ENCODE measurements at places on chromosomes 1 and 21.

DNA sequence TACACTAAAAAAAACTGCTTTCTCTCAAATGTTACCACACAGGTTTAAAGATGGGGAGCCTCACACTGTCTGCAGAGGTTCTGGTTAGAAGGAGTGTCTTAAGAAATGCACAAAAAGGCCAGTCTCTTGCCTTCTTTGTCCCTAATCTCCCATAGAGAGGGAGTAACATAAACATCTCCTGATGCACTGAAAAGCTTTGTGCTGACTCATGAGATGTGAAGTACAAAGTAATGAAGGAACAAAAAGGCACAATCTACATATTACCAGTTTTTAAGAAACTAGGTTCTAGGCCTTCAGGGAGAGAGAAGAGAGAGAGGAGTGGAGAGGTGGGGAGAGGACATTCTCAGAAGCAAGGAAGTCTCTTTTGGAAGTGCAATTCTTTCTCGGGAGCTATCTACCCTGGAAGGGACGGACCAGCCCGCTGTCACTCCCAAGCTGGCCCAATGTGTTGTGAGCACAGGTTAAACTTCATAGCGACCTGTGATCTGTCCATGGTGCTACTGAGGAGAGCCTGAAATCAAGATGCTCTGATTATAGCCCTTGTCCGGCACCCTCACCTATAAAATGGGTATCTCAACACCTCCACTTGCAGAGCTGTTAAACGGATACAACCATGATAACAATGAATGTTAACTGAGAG is 458.1 kb downstream of the DISC1 start:
- no peak for DNase-seq

GRCh38 chr1:155961937-155962336 is 16.4 kb downstream of the ARHGEF2 start:
- DNase-seq, result peak; percentile 62

DNA sequence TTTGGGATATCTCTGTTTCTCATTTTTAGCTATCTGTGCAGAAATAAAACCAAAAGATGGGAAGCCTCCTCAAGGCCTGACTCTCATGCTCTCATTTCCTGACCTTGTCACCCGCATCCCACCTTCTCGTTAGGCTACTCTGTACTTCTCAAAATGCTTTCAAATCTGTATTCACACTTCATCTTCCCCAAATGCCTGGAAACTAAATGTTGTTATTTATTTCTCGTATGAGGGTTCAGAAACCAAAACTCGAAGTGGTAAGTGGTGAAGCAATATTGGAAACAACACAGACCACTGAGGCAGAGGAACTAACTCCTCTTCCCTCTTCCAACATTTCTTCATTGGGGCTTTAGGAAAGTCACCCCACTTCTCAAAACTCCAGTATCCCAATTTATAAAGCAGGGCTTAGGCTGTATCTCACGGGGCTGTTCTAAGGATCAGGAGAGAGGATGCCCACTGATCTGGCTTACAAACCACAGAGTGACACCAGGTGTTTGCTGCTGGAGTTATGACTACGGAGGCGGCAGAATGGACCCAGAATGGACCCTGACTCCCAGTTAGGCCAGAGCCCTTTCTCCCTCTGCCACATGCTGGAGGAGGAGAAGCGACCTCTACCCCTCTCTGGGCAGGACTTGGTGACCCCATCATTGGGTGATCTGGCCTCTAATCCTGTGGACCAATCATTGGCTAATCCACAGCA is 3.5 kb downstream of the SLAMF7 start:
- no peak for DNase-seq

GRCh38 chr1:19449454-19450228 is 35.7 kb downstream of the CAPZB start:
- no peak for DNase-seq

GRCh38 chr1:153312570-153313186 is at the start of gene PGLYRP3:
TSS of gene PGLYRP3 (minus strand) at chr1:153312952. CDS start at chr1:153310665, 2,287 bp downstream.
- no peak for DNase-seq

- peak; percentile 13 for DNase-seq
Observed at GRCh38 chr1:180267761-180268555, 37.9 kb downstream of the LHX4 start.

GRCh38 chr1:71589005-71589404 is 508.2 kb upstream of the ZRANB2 start:
- no peak for DNase-seq

- no peak for DNase-seq
Observed at GRCh38 chr1:238396140-238396539, 505.4 kb upstream of the ZP4 start.

DNA sequence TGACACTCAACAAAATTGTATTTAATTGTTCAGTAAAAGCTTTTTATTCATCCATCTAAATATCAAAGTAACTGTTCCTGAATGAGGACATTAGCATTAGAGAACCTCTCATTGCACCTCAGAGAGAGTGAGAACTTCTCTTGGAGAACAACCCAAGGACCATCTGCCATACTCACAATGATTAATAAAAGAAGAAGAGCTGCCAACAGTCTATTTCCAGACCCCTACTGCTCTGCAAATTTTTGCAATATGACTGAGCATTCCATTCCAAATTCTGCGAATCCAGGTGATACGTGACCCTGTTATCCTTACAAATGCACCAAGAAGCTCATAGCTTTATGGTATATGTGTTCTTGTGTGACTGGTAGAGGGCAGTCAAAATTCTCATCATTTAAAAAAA is 422.5 kb downstream of the NEGR1 start:
- DNase-seq, result no peak

GRCh38 chr21:34754690-34755647 is 86.2 kb downstream of the CLIC6 start:
- DNase-seq, result no peak

GRCh38 chr1:35264871-35265270 is 3.6 kb upstream of the ZMYM4 start:
- DNase-seq, result no peak

GRCh38 chr1:12601700-12602658 is 16.0 kb downstream of the DHRS3 start:
- DNase-seq, result no peak

DNA sequence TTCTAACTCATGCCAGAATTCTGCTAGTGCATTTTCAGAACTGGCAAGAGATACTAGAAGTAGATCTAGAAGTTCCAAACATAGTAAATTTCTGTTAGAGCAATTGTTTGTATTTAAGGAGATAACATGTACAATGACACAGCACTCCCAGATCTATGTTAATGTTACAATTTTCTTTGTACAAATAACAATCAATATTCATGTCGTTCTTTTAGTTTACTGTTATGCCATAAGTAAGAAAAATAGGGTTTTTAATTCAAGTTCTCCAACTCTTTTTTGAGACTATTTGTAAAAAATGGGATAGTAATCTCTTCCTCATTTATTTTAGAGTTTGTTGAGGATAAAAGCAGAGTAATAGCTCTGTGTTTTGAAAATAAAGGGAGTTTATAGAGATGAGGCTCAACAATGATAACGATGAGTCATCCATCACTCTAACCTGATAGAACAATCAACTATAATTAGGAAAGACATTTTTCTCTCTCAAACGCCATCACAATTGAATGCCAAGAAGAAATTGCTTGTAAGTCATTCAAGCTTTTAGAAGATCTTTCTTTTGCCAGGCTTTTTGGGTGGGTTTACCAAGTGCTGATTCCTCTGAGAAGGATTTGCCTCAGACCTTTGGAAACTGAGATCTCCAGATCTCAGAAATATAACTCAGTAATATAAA is 638 bp downstream of the CD84 start:
- DNase-seq, result no peak

DNA sequence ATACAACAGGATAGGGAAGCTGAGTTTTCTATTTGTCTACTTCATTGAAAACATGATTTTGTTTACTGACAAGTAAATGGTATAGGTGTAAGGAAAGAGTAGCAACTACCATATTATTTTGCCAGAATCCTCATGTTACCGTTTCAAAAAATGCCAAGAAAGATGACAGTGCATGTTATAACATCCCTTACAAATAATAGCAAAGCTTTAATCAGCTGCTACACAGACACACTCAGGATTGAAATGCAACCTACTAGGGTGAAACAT is 331.5 kb downstream of the CHRM3 start:
- no peak for DNase-seq

DNA sequence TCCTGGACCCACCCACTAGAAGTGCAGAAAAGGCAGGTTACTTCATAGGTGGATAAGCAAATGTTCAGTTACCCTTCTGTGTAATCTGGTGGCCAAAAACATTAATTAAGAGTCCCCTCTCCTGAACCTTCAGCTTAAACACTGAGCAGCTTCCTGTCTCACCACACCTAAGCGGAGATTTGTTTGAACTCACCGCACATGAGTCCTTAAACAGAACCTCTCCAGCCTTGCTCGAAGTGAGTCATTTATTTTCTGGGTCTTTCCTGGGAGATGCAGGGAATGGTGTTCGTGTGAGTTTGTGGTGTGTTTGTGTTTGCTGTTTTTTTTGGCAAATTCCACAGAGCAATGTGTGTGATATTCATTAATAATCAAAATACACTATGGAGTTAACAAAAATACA is 7.6 kb upstream of the FNBP1L start:
- DNase-seq, result no peak

DNA sequence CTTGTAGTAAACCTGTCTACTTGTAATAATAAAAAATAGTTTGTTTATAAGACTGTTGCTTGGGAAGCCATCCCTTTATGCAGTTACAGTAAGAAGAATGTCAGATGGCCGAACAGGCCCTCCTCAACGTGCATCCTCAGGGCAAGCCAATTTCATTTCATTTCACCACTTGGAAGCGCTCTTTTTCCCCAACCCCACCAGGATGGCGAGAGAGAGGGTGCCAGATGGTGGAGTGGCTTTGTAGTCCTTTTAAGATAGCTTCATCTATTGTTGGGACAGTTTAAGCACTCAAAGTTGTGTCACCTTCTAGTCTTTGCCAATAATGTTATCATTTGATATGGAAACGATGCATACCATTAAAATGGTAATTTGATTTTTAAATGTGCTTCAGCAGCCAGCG is 356.3 kb upstream of the CAMK1G start:
- DNase-seq, result no peak
